ENCODE measurements at places on chromosomes 11 and 22.
A peak's percentile ranks its signal among the peaks of the same experiment; 100 is the strongest.

GRCh38 chr22:27231266-27231665, 570.3 kb downstream of the MN1 start:
- no peak for DNase-seq

DNA sequence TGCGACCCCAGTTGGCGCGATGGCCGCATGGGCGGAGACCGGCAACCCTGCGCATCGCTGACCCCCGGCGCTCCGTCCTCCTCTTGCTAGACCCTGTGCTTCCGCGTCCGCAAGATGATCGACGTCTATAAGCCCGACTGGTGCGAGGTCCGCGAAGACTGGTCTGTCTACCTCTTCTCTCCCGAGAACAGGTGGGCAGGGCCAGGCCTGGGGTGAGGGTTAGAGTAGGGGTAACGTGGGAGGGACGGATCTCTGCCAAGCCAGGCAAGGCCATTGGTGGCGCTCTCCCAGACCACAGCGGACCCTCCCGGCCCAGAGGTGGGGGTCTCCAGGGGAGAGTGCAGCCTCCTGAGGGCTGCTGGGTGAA, 92.1 kb downstream of the CACNA1I start:
- no peak for DNase-seq

DNA sequence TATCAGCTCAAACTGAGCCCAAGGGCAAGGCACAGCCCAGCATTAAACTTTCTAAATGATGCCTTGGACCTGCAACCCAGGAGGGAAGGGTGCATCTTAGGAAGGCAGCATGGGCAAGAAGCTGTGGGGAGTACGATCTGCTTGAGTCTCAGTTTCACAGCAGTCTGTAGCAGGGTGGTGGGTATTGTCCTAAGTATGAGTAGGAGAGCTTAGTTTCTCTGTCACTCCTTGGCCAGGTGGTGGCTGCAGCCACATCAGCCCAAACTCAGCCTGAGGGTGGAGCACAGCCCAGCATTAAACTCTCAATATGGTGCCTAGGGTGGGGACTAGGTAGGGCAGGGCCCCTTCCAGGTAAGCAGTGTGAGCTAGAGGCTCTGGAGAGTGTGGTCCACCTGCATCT, 85.5 kb downstream of the ACER3 start:
- no peak for DNase-seq

DNA sequence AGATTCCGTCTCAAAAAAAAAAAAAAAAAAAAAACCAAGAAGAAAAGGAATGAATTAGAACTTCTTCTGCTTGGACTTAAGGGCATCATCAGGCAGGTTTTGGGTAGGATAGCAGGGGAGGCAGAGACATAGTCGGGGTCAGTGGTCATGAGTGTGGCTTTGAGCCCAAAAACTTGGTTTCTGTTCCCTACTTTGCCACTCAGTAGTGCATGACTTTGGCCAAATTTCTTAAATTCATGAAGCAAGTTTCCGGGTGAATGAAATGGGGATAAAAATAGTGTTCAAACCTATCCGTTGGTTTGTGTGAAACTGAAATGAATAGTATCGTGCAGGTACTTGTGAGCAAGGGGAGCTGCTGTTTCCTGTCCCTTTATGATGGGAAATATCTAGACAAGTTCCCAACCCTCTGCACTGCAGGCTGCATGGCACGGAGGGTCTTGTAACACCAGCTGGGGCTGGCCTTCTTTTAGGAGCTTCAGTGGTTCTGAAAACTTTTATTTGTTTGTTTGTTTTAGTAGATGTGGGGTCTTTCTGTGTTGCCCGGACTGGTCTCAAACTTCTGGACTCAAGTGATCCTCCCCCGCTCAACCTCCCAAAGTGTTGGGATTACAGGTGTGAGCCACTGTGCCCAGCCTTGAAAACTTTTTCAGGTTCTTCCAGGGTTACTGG, 18.4 kb downstream of the NEAT1 start:
- DNase-seq = no peak

DNA sequence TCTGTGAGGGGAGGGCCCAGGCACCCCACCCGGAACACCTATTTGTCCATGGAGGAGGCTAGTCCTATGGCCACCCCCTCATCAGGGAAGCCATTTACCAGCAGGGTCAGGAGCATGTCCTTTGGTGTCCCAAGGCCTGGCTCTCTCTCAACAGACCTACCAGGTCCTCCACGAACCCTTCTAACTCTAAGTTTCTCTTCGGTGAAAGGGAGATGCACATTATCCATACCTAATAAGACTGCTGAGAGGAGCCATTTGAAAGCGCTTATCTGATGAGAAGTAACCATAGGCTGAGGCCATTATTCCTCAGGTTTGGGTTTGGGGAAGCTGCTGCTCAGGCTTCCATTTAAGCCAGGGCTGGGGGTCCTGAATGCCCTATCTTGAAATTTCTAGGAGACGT, 9.2 kb upstream of the TOP3B start:
- DNase-seq = no peak

GRCh38 chr11:12211331-12212065, 101.1 kb downstream of the MICAL2 start:
- DNase-seq = no peak

- DNase-seq = no peak
Measured at GRCh38 chr11:79087238-79087960, 353.4 kb downstream of the TENM4 start.

GRCh38 chr11:66408488-66409214, 12.2 kb upstream of the NPAS4 start:
- peak; percentile 82 for DNase-seq

DNA sequence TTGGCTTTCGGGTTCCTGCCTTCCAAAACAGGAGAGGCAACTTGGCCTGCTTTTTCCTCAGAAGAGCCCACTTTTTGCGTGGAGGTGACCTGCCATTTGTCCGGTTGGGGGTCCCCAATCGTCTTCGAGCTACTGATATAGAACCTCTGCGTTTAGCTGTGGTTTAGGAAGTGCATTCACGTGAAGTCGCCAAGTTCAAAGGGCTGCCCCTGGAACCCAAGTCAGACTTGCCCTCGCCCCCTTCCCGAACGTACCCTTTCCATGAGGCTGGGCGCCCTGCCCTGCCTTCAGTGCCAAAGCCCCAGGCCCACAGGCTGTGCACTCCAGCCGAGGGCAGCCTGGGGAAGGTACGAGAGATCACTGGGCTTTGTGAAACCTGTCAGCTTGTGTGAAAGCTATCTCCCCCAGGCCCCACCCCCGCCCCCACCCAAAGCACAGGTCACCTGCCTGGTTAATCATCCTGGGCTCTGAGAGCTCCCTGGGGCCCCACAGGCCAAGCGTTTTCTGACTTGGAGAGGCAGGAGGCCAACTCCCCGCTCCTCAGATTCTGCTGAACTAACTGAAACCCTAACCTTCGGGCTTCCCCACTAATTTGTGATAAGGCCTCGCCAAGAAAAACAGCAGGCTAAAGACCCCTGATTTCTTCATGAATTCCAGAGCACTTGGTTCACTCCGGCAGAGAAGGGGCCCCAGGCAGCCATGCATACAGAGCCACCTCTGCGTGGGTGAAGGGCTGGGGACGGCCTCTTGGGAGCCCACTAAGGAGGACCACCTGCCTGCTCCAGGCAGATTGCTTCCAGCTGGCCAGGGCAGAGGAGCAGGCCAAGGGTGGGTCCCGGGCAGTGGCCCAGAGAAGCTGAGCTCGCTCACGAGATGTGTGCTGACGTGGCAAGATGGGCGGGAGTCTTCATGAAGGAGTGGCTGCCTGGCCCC, 25.8 kb upstream of the KCNQ1OT1 start:
- DNase-seq = no peak

GRCh38 chr11:79259800-79260199, 181.0 kb downstream of the TENM4 start:
- DNase-seq = no peak

Measured in stimulated activated naive CD4-positive, alpha-beta T cell (primary cell).